COLO829 (cell line): ENCODE measurements at places on chromosomes 7 and 10.

GRCh38 chr10:17454161-17455014 is at the start of gene ST8SIA6:
ST8SIA6 (minus strand) TSS chr10:17454595; CDS start chr10:17454255, 340 bp downstream.
- no peak for DNase-seq

DNA sequence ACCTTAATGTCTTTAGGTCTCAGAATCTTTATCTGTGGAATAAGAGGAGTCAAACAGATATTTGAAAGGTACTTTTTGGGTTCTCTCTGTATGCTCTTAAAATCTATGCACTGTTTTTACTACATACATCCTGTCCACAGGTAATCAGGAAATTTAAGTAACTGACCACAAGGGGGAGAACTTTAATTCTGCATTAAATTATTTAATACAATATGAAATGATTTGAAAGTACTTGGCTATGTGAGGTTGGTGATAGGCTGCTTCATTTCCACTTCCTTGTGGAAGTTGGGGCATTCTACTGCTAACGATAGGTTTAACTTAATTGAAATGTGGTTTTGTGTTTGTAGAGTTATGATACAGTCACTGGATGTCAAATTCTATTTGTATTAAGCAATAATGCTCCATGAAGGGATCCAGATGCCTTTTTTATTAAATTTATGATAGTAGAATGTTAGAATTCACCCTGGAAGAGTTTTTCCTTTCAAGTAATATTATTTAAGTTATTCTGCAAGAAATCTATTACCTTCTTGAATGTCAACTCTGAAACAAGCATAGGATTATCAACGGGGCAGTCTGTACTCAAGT is 6.0 kb downstream of the TEX47 start:
- DNase-seq = peak; percentile 35

DNA sequence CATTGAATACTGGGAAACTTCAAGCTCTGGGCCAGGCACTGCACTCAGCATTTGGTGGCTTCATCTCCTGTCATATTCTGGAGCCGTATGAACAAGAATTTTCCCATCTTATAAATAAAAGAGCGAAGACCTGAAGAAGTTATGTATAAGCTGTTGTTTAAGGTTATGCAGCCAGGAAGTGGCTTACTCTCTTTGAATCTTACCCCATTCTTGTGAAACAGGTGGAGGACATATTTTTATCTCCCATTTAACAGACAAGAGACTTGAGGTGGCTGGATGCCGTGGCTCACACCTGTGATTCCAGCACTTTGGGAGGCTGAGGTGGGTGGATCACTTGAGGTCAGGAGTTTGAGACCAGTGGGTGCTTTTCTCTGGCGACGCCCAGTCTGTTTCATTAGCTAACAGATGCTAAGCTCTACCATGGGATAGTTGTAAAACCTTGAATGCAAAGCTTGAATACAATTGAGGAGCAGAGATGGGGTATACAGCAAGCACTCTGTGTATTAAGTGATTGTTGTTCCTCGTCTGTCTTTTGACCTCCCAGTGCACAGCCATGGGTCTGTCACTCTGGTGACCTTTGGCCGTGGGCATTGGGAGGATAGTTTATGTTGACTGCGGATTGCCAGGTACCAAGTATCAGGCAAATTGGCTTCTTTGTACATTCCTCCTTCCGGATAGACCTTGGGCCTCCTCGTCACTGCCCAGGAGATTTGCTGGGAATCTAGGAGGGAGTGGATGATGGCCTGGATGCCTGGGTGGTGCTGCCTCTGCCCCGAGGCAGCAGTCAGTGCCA is 85.8 kb downstream of the GRK5 start:
- DNase-seq = no peak

DNA sequence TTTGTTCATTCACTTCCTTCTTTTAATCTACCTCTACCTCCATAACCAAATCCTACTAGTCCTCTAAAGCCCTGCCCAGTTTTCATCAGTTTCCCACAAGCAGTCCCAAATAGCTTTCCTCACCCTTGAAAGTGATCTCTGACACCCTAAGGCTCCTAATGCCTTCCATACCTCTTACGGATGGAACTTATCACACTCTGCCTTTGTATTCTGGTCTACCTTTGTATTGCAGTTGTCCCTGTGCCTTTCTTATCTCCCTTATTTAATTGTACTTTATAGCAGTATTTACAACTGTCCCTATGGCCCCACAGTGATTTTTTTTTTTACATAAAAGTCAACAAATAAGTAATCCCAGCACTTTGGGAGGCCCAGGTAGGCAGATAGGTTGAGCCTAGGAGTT is 33.8 kb downstream of the ACSL5 start:
- DNase-seq = no peak

GRCh38 chr10:20508921-20509320 is 388.2 kb downstream of the NEBL start:
- DNase-seq = no peak

DNA sequence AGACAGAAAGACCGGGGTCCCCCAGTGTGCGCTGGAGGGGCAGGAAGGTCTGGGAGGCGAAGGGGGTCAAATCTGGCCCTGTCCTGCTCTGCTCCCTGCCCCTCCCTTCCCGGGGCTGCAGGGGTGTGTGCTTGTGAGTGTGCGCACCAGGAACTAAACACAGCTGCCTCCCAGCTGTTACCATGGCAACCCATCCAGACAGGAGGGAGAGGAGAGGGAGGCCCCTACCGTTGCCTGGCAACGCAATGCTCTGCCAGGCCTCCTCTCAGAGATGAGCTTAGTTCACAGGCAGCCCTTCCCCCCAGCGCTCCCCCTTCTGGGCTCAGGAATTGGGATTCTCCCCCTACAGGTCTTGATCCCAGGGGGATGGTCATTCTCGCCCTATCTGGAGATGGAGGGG is 6.1 kb downstream of the NYAP1 start:
- peak; percentile 69 for DNase-seq

DNA sequence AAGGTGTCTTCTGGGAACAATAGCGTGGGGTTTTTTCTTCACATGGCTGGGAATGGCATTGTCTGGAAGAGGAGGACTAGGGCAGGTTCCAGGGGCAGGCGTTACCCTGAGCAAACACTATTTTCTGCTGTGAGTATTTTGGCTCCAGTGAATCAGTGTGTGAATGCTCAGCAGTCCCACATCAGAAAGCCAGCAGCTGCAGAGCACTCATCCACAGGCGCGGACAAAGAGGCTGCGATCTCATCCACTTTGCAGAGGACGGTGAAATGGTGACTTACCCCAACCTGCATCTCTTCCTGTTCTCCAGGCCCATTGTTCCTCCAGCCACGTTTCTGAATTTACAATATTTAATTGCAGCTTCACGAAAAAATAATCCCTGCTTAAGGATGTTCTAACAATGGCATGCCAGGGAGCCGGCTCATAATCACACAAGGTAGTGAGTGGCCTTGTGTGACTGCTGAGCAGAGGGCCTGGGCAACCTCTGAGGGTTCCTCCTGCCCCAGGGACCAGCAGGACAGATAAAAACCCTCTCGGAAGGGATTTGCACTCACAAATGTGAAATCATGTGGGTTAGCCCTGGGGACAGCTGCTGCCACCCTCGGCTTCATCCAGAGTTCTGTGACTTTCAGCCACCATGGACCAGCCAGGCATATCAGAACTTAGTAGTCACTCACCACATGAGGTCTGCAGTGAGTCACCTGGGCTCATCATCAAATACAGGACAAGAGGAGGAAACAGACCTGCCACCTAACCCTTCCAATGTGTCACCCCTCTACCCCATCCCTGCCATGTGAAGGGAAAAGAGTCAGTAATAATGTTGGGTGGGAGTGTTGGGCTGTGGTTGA is 65.0 kb upstream of the EN2 start:
- DNase-seq = no peak

GRCh38 chr7:155769701-155770100 is 42.6 kb downstream of the SHH start:
- peak; percentile 66 for DNase-seq

DNA sequence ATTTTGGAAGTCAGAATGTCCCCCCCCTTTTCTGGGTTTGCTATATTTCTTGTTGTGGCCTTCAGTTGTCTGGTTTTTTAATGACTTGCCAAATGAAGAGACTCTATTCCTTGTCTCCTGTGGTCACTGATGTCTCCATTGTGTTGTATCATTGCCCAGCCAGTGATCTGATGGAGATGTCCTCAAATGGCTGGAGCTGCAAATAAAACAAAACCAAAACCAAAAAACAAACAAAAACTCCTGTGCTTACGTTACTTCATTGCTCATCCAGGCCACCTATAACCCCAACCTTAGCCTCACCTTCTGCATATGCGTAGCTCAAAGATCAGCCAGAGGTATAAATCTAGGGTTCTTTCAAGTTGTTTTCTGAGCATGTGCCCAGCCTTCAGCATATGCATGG is 5.1 kb downstream of the RBM33 start:
- DNase-seq = no peak

DNA sequence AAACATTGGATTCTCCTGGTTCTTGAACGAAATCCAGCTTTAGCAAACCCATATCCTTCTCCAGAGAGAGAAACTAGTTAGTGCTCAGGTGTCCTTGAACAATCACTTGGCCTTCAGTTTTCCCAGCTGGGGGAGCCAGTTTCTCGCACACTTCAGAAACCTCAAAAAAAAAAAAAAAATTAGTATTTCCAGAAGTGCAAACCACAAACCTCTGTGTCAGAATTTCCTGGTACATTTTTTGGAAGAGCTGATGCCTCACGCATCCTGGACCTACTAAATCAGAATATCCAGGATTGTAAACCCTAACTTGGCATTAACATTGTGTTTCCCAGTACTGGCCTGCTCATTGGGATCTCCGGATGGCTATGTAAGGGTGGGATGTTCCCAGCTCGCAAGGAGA is 143.4 kb upstream of the EGR2 start:
- no peak for DNase-seq

DNA sequence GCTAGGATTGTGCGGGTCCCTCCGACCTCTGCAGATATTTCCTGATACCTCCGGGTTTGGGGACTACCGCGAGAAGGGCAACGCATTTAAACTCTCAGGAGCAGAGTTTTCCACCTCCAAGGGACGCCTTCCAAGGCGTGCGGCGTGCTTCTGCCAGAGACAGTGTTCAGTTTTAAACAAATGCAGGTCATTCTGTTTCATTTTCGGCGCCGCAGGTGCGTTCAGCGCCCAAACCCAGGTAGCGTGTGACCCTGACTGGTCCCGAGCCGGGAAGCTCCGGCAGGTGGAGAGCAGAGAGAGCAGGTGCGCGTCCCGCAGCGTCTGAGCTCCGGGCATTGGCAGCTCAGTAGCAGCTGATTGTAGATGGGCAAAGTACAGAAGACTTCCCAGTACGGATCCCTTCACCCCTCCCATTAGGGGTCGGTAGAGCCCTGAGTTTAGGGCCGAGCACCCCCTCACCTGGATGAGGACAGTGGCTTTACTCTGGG is 1.4 kb upstream of the CYP26A1 start:
- no peak for DNase-seq

DNA sequence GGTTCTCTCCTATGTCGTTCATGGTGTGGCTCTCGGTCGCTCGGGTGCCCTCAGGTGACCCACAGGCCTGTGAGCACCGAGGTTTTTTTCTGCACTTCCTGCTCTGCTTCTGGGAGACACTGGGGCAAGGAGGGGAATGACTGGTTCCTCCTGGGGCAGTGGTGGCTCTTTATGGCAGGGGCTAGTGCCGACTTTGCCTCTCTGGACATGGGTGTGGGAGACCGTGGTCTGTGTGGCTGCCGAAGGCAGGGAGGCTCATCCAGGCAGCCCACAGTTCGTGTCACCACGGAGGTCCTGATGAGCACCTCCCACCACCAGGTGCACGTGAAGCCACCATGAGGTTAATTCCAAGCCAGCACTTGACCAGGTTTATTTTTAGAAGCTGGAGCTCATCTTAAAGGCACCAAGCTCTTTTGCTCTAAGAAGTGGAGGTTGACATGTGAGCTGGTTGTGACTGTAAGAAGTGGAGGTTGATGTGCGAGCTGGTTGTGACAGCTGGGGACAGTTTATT is 24.7 kb upstream of the DPYSL4 start:
- no peak for DNase-seq

- DNase-seq = no peak
Measured at GRCh38 chr7:144534655-144535395, 131.3 kb upstream of the NOBOX start.

- no peak for DNase-seq
Measured at GRCh38 chr7:82131215-82131614, 312.4 kb downstream of the CACNA2D1 start.

GRCh38 chr10:33012306-33012705 is 54.3 kb upstream of the ITGB1 start:
- no peak for DNase-seq

DNA sequence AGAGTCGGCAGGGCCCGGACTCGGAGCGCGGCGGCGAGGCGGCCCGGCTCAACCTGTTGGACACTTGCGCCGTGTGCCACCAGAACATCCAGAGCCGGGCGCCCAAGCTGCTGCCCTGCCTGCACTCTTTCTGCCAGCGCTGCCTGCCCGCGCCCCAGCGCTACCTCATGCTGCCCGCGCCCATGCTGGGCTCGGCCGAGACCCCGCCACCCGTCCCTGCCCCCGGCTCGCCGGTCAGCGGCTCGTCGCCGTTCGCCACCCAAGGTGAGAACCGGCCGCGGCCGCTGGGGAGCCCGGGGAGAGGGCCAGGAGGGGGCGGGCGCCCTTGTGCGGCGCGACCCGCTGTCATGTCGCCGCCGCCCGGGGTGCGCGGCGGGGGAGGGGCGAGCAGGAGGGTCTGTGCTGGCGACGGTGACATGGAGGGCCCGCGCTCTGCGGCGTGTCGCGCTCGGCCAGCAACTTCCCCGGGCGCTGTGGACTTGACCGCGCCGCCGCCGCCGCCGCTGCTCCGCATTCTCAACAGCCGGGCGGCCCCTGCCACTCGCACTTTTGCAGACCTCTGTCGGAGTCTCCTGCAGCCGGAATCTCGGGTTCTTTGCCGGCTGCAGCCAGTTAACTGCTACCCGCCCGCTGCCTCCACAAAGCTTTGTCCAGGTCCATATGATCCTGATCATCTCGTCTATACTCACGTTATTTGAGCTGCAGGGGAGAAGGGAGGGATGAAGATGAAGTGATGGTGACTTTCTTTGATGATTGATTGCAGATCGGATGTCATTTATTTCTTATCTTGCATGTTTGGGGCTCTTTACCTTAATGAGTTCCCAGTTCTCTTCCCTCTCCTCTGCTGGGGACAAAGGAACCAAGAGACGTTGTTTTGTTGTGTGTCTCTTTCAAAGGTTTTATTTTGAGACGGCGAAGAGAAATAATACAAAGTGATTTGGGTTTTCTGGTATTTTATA is 869 bp downstream of the TRIM24 start:
- DNase-seq = peak; percentile 43

DNA sequence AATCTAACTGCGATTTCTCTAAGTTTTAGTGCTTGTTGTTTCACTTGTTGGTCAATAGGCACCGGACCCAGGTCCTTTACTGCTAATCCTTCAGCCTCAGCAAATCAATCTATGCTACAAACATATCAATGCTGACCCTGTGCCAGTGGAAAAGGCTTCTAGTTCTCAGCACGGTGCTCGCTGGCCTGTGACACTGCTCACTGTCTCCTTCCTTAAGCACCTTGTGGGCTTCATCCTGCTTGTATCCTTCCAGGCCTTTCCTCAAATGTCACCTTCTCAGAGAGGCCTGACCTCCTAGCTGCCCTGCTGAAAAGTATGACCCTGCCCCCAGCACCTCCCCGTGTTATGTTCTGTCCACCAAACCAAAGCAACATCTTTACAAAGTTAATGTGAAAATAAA is 201.2 kb upstream of the FRMD4A start:
- no peak for DNase-seq

DNA sequence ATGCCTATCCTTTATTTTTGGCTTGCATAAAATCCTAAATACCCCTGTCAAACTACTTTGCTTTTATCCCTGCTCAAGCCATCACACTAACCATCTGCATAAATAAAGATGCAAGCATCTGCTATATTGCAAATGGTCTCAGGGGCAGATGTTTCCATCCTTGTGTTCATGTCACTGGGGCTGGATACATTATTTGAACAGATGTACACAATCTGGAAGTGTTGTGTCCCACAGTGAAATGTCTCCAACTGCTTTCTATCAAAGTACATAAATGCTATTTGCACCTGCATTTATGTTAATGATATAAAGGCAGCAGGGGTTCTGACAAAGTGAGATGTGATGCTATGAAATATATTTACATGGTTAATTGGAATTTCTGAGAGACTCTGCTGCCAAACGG is 163.1 kb downstream of the ZNF438 start:
- DNase-seq = no peak
